Activated naive CD4-positive, alpha-beta T cell (primary cell): ENCODE measurements at places on chromosomes 5 and 9.

DNA sequence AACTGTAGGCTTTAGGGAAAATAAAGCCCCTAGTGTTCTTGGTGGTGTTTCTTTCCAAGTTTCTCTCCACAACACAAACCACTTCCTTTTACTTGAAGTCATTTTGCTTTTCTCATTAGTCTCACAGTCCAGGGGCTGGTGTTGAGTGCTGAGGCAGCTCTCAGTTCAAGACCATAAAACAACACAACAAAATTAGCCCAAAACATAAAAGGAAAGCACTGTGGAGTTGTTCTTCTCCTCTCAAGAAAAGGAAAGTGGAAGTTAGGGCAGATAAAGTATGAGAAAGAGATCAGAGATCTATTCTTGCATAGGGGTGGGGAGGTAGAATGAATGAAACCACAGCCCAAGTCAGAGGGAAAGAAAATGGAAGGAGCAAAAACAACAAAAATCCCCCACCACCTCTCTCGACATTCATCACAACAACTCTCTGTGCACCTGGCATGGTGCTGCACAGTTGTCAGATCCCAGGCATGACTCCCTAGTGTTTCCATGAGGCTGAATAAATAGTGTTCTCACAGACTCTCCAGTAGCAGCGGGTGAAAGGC is 569.9 kb downstream of the RAB3C start:
- no peak for DNase-seq

DNA sequence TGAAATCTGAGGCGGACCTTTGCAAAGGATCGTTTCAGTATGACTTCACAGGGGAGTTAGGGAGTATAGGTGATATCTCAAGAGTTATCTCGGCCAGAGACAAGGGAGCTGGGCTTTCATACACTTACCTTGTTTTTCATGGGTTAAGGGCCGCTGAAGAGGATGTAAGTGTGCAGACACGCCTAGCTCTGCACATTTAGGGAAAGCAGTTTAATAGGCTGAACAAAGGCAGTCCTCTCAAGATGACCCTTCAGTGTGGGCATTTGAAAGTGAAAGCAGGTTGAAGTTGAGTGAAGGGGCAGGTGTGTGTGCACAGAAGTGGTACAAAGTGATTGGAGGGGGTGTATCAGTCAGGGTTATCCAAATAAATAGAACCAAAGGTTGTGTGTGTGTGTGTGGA is 33.1 kb upstream of the PRXL2C start:
- DNase-seq, result no peak

GRCh38 chr5:176514244-176514950 is 22.8 kb downstream of the RNF44 start:
- no peak for DNase-seq

GRCh38 chr9:120956862-120957261 is 30.3 kb upstream of the TRAF1 start:
- no peak for DNase-seq

- DNase-seq, result no peak
These were observed 148.7 kb downstream of the FOCAD start for GRCh38 chr9:20832775-20833174.

- DNase-seq, result no peak
These were observed 36.9 kb downstream of the LMX1B start for GRCh38 chr9:126650404-126651341.

GRCh38 chr9:93676310-93677047 is 100.1 kb downstream of the PHF2 start:
- DNase-seq, result no peak
